ENCODE measurements at places on chromosomes 4 and X.

DNA sequence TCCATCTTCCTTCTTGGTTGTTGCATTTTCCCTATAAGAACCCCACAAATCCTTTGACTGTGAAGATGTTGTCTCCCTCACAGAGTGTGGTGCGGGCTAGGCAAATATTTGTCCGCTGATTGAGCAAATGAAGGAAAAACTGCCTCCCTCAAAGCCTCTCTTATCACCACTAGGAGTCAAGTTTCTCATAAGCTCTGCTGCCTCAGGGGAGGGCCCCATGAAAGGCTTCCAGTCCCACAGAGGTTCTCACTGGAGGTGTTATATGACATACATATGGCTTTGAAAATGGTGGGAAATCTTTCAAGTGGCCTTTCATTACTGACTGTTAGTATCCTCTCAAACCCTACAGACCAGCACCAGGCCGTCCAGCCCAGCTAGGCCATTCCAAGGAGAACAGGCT lies 9.3 kb downstream of the VGLL1 start:
- no peak for DNase-seq

- no peak for DNase-seq
These were observed 125.0 kb downstream of the TEX13C start for GRCh38 chrX:125444659-125445058.

DNA sequence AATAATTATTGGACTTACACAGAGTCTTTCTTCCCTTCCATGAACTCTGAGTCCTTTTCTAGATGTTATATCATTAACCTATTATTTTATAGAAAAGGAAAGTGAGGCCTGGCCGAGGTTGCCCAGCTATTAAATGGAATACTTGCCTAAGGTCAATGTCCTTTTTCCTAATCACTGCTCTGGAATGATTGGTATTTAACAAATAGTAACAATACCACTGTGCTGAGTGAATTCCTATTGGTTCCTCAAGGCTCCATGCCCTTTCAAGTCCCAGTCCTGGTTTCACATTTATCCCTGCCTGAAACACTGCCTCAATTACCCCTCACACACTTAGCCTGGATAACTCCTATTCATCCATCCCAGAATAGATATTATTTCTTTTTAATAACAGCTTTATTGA lies 6.2 kb downstream of the TCEAL9 start:
- DNase-seq, result no peak

GRCh38 chr4:95831166-95831565 lies 8.7 kb upstream of the PDHA2 start:
- no peak for DNase-seq

GRCh38 chrX:100606753-100607152 lies 22.0 kb downstream of the TNMD start:
- DNase-seq, result no peak

DNA sequence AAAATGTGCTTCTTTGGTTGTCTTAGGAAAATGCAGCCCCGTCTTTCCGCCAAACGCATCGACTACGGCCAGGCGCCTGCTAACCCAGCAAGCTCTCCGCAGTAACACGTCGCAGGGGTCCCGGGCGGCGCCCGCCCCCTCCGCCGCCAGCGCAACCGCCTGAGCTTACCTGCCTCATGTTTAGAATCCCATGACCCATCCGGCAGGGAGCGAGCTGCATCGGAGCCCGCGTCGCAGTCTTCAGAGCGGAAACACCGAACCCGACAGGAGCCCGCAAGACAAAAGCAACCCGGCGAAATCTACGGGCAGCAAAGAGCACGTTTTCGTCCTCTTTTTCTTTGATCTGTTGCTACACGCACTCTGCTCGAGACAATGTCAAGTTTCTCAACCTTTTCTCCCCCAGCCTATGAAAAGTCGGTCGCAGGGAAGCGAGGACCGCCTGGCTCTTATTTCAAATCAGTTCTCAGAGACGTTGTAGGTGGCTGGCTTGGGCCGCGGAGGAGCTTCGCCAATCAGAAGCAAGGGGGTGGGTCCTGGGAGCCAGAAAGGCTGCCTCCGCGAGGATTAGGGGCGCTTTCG lies at the start of gene MID1:
Gene MID1 (minus strand): TSS at position 465 of the 579 bp plus-strand sequence. CDS start 53,038 bp downstream, outside the sequence.
- no peak for DNase-seq

- no peak for DNase-seq
These were observed 12.3 kb downstream of the ATP7A start for GRCh38 chrX:77922787-77923186.

GRCh38 chr4:57116245-57116644 lies 6.1 kb upstream of the IGFBP7 start:
- no peak for DNase-seq

- no peak for DNase-seq
These were observed 11.8 kb upstream of the ELF2 start for GRCh38 chr4:139188648-139189416.

GRCh38 chr4:17636341-17636695 lies 21.9 kb downstream of the MED28 start:
- no peak for DNase-seq

- no peak for DNase-seq
These were observed 72.5 kb downstream of the FAT1 start for GRCh38 chr4:186651181-186651603.

GRCh38 chr4:124157396-124158083 lies 555.0 kb downstream of the ANKRD50 start:
- DNase-seq, result no peak

DNA sequence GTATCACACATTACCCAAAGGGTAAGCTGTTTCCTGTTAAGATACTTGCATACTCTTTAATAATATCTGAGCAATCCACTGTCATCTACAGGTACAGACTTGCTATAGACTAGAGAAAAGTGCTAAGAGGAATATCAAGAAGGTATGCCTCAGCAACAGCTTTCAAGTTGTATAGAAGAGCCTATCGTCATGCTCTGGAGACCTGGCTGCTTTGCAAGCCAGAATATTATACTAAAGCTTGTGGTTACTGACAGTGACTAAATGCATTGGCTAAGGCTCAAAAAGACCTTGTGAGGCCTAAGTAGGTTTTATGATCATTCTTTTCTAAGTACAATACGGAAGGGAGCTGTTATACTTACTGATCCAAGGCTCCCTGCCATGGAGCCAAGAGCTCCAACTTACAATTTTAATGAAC lies 11.3 kb downstream of the LAMP2 start:
- no peak for DNase-seq

DNA sequence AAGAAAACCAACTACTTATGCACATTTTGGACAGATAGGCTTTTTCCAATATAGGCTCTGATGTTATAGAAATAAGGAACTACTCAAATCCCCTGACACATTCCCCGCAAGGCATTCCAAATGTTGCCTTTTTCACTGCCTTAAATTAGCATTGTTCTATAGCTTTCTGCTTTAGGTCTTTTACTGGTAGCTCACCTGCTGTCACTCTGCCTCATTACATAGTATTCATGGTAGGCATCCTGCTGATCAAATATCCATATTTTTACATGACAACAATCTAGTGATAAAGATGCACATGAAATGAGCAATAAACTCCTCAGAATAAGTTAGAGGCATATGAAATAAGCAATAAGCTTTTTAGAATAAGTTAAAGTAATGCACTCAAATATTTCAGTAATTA lies 542.7 kb downstream of the FAM133A start:
- DNase-seq, result no peak

DNA sequence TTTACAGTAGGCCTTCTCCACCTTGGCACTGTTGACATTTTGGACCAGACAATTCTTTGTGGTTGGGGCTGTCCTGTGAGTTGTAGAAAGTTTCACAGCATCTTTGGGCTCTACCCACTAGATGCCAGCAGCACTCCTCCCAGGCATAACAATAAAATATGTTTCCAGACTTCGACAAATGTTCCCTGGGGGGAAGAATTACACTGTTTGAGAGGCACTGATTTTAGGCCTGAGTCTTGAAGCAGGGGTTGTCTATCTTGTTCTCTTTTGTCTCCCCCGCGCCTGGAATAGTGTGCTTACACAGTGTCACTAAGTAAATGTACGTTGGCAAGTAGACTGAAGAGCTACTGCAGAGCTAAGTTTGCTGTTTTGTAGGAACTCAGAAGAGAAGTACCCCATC lies 254.4 kb upstream of the BOD1L1 start:
- DNase-seq, result no peak
